ENCODE measurements at places on chromosomes 2 and 18.

- no peak overlapping the region for H3K27ac ChIP-seq
- no peak for DNase-seq
- H3K4me3 ChIP-seq: peak overlapping the region; percentile 61
- H3K36me3 ChIP-seq: no peaks in the 10 kb centered on the region
These were observed 2.0 kb upstream of the CHRND start for GRCh38 chr2:232523682-232524597.

DNA sequence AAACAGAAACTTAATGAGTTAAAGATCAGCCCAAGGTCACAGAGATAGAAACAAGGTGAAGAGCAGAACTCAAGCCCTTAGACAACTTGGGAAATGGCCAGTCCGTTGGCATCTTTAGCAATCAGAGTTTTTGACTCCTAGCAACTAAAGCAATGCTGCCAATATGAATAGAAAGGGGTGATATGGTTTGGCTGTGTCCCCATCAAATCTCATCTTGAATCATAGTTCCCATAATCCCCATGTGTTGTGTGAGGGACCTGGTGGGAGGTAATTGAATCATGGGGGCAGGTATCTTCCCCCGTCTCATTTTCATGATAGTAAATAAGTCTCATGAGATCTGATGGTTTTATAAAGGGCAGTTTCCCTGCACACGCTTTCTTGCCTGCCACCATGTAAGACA lies 170.2 kb downstream of the DDX1 start:
- H3K27ac ChIP-seq: no peak overlapping the region
- no peak overlapping the region for H3K4me3 ChIP-seq
- no peaks in the 10 kb centered on the region for H3K27me3 ChIP-seq
- no peaks in the 10 kb centered on the region for H3K36me3 ChIP-seq

- no peak for DNase-seq
- H3K4me3 ChIP-seq: no peak overlapping the region
- no peaks in the 10 kb centered on the region for H3K4me1 ChIP-seq
- no peaks in the 10 kb centered on the region for H3K27me3 ChIP-seq
- no peak overlapping the region for H3K27ac ChIP-seq
- no peaks in the 10 kb centered on the region for H3K36me3 ChIP-seq
These were observed 231.5 kb downstream of the AFF3 start for GRCh38 chr2:99910902-99911301.

DNA sequence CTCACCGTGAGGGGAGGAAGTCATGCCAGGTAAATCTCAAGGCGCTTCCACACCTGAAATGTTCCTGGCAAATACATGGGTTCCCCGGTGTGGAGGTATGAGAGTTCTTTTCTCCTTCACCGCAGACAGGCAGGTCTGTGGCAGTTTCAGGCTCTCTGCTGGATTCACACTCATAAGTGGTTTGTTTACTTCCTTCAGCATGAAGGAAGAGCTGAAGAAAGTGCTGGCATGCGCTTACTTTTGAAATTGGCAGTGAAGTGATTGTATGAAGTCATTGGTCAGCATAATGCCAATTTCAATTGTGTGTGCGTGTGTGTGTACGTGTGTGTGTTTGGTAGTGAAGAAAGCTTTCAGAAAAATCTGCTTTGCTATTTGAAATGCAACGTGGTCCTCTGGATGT lies 43.4 kb downstream of the RNF144A start:
- no peaks in the 10 kb centered on the region for H3K27me3 ChIP-seq
- no peaks in the 10 kb centered on the region for H3K36me3 ChIP-seq
- no peaks in the 10 kb centered on the region for H3K4me1 ChIP-seq
- peak overlapping the region; percentile 68 for H3K27ac ChIP-seq
- no peak overlapping the region for H3K4me3 ChIP-seq

DNA sequence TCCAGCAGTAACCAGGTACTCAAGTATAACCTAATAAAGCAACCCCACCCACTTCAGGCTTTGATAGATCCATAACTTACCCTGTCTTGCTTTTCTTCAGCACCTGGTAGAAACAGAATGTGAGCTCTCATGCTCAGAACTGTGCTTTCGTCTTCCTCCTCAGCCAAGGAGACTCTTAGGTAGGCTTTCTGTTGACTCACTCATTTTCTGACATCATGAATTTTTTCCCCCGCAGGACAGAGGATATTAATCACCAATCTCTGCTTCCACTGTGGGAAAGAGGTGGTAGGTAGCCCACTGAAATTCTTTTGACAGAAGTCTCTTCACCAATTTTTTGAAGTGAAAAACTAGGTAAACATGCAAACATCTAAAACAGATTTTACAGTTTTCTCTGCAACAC lies 241.2 kb upstream of the KCNJ3 start:
- no peak overlapping the region for H3K27ac ChIP-seq
- no peaks in the 10 kb centered on the region for H3K27me3 ChIP-seq
- H3K36me3 ChIP-seq: no peaks in the 10 kb centered on the region
- no peak overlapping the region for H3K4me3 ChIP-seq
- DNase-seq: no peak
- H3K4me1 ChIP-seq: no peaks in the 10 kb centered on the region

DNA sequence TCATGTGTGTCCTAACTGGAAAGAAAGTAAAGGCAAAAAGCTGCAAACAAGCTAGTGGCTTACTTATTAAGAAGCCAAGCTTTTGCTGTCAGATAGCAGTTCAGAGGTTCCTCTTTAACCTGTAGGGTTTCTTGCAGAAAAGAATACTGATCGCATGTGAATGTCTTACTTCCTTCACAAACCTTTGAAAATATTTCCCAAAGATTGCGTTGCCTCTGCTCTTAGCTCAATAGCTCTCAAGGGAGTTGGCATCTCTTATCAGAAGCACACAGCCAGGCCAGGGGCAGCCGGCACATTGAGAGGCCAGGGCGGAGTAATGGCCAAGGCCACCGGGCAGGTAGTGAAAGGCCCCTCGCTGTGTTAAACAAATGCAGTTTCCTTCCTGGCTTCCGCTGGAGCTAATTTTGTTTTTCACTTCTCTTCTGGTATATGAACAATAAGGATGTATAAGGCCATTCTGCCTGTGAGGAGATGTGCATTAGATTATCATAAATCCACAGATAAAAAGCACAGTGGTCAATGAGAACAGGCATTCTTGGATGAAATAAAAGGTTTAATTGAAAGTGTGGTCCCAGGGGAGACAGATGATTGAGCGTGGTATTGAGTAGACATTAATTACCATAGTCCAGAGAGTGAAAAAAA lies 542.4 kb upstream of the NRP2 start:
- no peaks in the 10 kb centered on the region for H3K36me3 ChIP-seq
- H3K4me3 ChIP-seq: no peak overlapping the region
- no peak for DNase-seq
- H3K27me3 ChIP-seq: no peaks in the 10 kb centered on the region

DNA sequence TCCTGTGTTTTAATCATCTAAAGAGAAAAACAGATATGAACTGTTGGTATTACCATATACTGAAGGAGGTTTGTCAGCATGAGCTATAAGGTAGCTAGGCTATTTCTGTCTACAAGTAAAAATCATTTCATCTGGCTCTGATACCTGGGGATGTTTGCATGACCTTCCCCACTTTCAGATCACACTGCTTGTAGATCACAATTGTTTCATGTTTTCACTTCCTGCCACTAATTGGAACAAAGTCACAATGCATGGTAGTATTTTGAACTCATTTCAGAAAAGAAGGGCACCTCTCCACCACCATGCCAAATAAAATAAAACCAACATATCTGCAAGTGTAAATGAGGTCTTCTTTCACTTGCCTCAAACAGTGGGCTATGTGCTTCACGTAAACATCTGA lies 37.8 kb downstream of the NYAP2 start:
- no peaks in the 10 kb centered on the region for H3K4me1 ChIP-seq
- DNase-seq: no peak
- H3K27me3 ChIP-seq: no peaks in the 10 kb centered on the region

DNA sequence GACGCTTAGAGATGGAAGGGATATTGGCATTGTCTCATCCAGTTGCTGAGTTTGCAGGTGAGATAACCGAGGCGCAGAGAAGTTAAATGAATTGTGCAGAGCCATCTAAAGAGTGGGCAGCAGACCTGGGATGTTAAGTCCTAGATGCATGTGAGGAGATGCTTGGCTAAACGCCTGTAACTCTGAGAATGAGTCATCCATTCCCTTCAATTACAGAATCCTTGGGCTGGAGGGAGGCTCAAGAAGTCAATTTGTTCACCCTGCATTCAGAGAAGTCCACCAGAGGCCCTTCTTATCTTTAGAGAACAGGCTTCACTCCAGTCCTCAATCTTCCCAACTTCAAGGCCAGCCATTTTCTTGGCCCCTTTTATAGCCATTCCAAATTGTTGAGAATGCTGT lies 1.6 kb downstream of the EHD3 start:
- peak overlapping the region; percentile 53 for H3K27ac ChIP-seq
- H3K4me3 ChIP-seq: no peak overlapping the region
- no peaks in the 10 kb centered on the region for H3K27me3 ChIP-seq
- no peaks in the 10 kb centered on the region for H3K36me3 ChIP-seq
- DNase-seq: no peak

DNA sequence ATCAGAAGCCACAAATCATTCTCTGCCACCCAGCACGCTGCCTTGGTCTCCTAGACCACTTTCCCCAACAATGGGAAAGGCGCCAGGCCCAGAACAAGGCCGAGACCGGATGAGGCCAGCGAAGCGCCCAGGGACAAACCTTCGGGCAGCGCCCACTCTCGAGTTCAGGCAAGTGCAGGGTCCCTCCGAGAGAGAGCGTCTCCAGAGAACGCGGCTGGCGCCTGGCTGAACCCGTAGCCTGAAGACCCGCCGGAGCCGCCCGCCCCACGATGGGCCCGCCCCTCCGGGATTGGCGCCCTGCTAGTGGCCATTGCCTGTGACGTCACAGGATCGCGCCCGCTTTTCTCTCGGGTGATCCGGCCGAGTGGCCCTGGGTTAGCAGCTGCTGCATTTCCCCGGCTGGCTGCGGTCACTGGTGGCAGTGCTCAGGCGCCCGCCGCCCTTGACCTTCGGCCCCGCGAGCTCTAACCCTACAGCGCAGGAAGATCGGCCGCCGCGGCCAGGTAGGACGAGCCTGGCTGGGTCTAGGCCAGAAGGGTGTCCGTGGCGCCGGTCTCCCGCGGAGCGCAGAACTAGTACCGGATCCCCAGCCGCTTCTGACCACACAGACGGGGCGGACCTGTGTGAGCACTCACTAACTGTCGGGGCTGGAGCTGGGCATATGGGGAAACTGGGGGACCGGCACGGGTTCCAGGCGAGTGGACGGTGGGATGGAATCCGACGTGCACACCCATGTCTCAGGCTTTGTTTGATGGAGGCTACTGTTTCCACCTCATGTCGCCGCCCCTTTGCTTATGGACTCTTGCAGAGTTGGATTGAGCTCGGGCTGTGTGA lies at the start of gene FAHD2A:
Gene FAHD2A (plus strand): TSS at position 339 of the 834 bp plus-strand sequence. CDS start 2,851 bp downstream, outside the sequence.
- peak within 1 kb of the TSS; percentile 95 for H3K4me3 ChIP-seq
- peak within 1 kb of the TSS; percentile 87 for H3K27ac ChIP-seq

DNA sequence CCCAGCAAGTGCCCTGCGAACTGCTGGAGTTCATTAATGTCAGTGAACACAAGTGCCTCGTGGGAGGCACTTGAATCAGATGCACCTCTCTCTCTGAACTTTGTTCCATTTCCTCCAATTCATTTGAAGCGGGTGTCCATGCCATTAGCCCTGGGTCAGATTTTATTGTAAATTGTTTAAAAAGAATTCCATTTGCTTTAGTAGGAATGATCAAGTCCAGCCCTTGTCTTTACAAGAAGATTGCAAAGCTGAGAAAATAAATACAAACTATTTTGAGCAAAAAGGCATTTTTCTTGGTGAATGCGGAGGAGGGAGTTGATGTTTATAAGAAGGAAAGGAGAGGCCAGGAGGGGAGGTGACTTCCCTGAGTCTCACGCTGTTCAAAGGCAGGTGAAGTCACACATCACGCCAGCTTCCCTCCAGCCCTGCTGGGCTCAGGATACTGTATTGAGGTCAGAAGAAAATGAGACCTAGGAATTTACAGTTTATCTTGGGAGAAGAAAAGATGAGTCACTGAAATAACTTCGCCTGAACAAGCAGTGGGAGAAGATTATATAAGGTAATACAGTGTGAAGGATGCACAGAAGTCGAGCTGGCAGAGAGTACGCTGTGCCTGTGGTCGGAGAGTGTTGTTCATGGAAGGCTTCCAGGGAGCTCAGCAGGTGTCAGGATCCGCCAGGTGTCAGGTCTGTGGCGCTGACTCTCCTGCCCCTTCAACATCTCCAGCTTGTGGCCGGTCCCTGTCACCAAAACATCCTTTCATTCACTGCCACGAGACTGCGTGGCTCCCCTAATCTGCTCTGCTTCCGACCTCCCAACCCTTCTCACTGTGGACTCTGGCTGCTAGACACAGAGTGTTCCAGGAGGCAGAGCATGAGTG lies 36.5 kb downstream of the EFR3B start:
- no peaks in the 10 kb centered on the region for H3K27me3 ChIP-seq
- no peaks in the 10 kb centered on the region for H3K36me3 ChIP-seq
- H3K27ac ChIP-seq: no peak overlapping the region

DNA sequence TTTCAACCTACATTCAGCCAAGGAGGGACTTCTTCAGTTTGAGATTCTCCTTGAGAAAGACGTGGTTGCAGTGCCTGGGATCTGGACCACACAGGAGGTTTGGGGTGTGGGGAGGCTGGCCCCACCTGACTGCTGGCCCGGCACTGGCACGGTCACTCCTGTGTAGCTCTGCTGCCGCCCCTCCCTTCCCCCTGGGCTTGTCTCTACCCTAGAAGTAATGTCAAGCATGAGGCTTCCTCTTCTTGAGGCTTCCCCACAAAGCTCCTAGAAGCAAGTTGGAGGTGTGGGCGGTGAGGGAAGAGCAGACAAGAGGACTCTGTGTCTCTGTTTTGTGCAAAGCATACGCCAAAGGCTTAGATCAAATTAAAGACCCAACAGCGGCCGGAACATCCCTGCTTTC lies 8.7 kb downstream of the KLHL29 start:
- DNase-seq: no peak
- H3K4me1 ChIP-seq: no peaks in the 10 kb centered on the region
- no peak overlapping the region for H3K4me3 ChIP-seq
- no peaks in the 10 kb centered on the region for H3K27me3 ChIP-seq
- H3K27ac ChIP-seq: no peak overlapping the region

GRCh38 chr2:201267278-201268030 lies 7.1 kb downstream of the CASP8 start:
- no peaks in the 10 kb centered on the region for H3K4me1 ChIP-seq
- no peak overlapping the region for H3K4me3 ChIP-seq
- no peaks in the 10 kb centered on the region for H3K36me3 ChIP-seq
- no peak for DNase-seq
- H3K27ac ChIP-seq: no peak overlapping the region

DNA sequence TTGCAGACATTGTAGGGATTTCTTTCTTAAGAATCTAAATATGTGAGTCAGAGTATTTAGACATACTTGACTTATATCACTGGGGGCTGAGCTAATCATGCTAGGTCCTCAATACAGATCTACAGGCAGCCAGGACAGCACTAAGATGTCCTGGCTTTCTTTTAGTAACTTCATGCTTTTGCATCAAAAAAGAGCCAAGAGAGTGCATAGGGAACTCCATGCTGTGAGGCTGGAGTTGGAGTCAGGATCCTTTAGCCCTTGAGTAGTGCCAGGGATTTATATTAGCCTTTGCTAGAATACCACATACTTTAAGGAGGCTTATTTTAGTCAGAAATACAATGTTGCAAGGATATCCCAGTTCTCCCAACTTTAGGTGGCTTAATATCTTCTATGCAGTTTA lies 289.7 kb downstream of the CCDC85A start:
- no peak for DNase-seq
- H3K4me3 ChIP-seq: no peak overlapping the region

Data from breast epithelium (tissue), 4 donors.